Stimulated activated CD8-positive, alpha-beta memory T cell treated with anti-CD3 and anti-CD28 coated beads, Interleukin-4, amount 100 ng/mL, for 1 hour (primary cell): ENCODE measurements at places on chromosomes 11 and 22.

DNA sequence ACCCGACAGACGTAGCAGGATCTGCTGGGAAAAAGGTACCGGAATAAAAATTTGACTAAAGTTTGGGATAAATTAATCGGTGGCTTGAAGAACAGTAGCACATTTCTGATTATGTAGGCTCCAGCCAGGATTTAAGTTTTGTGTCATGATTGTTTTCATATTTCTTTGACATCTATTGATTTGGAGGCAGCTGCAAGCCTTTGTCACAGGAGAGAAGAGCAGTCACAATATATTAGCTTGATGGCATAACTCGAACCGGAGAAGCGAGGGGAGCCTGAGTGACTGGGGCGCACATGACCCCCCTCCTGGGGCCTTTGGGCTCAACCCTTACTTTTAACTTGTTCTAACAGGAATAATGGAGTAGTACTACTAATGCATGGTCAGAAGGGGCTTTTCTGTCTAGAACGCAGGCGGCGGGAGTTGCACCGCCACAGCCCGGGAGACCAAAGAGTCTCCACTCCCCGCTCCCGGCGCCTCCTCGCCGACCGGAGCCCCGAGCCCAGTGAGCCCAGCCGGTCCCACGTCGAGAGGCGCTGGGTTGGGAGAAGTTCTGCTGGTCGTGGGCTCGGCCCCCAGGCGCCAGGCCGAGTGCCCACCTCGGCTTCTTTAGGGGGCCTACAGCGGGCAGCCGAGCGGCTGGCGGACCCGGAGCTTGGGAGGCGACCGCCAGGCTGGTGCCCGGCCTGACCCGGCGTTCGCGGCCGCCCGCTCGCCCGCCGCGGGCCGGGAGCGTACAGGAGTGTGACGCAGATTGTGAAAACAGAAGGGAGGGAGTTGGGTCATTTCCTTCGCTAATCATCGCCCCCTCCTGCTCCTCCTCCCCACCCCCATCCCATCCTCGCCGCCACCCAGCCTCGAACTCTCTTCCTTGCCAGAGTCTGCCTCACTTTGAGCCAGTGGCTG is 15.7 kb upstream of the PAX6 start:
- no peak for DNase-seq

- DNase-seq = no peak
These were observed 7.6 kb upstream of the MUC15 start for GRCh38 chr11:26579683-26580082.

GRCh38 chr11:26753723-26754504 is 32.1 kb upstream of the SLC5A12 start:
- no peak for DNase-seq

DNA sequence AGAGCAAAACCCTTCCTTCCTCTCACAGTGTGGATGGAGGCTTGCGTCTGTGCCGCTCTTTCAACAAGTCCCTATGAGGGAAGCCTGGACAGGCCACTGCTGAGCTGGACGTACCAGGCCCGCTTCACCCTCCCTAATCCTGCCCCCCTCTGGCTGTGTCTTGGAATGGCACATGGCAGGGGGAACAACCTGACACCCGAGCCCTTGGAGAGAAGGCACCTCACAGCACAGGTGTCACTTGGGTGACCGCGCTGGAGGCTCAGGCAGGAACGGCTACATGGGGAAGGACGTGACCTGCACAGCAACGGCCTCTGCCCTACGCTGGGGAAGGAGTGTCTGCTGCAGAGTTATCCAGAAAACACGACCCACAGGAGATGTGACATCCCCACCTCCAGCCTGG is 11.0 kb downstream of the CARS1 start:
- no peak for DNase-seq

DNA sequence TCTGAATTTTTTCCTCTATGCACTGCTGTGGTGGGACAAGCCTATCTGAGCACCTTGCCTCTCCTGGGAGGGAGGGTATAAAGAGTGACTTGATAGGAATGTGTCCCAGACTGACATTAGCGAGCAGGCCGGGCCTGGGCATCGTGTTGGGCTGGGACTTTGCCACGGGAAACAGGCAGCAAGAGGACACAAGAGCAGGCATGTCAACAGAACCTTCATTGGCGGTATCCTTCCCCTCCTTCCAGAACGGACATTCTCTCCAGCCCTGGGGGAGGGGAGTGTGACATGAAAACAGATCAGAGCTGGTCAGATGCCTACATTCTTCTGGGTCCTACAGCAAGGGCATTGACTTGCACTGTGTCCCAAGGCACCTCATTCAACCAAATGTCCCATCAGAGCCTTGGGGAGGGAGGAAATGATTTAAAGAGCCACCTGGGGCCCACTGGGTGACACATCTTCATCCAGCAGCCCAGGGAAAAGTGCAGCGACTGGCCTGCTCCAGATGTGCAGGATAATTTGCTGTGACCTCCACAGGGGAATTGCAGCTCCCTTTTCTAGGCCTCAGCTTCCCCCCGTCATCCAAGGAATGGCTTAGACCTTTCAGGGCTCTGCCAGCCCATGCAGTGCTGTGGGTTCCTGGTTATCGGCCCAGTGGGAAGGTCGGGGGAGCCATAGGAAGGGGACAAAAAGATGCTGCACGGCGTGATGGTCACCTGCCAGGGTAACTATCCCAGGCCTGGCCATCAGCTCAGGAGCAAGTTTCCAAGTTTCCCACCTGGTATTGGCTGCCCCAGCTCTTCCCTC is 21.8 kb upstream of the UVRAG start:
- DNase-seq = no peak

GRCh38 chr11:130042093-130042591 is 27.6 kb upstream of the APLP2 start:
- DNase-seq = no peak

DNA sequence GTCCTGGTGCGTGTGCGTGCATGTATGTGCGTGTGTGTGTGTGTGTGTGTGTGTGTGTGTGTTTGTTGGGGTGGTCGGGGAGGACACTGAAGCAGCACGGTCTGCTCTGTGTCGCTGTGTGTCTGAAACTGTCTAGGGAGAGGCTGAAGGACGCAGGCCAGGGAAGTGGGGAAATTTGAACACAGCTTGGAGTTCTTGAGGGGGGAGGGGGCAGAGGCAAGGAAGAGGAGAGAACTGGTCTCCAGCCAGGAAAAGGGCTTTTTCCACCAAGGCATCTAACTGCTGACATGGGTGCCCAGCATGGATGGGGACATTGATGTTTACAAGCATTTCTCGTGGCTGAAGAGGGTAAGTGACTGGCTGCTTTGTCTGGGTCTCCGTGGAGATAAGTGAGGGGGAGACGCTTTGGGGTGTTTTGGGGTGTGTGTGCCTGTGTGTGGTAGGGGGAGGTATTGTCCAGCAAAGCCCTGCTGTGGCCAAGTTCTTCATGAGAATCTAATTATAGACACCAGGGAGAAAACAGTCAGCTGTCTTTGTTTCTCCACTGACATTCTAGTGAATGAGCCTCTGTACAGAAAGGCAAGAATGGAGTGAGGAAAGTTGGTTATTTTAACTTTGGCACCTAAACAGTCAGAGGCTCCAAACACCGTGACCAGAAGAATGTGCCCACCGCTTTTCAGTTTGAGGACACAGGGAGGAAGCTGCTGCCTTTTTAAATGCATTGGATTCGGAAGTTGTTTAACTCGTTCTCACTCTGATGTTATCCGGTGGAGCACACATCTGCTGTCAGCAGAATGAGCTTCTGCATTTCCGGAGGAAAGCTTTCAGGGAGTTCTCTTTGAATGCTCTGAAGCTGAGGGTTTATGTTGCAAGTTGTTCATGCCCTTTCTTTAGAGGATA is 63.7 kb downstream of the PPFIBP2 start:
- DNase-seq = no peak

DNA sequence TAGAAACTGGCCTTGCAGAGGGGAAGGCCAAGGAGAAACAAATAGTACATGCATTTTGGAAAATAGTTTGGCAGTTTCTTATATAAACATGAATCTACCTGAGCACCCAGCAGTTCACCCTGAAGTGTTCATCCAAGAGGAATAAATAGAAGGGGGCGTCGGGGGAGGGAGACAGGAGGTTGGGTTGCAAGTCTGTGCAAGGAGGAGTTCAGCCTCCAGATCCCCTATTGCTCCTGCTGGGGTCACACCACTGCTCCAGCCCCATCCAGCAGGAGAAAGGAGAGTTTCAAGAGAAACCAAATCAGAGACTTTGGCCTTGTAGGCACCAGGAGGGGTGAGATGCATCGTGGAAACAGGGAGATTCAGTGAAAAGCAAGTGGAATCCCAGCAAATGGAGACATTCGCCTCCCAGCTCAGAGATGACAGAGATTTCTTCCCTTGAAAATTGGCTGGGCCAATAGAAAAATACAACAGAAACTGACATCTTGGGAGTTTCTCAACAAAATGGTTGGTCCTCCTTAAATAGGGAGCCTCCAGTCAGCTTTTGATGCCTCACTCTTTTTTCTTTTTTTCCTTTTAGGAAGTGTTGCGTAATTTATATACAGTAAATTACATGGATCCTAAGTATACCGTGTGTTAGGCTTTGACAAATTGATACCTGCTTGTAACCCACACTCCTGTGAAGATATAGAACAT is 34.1 kb downstream of the OTOG start:
- no peak for DNase-seq

DNA sequence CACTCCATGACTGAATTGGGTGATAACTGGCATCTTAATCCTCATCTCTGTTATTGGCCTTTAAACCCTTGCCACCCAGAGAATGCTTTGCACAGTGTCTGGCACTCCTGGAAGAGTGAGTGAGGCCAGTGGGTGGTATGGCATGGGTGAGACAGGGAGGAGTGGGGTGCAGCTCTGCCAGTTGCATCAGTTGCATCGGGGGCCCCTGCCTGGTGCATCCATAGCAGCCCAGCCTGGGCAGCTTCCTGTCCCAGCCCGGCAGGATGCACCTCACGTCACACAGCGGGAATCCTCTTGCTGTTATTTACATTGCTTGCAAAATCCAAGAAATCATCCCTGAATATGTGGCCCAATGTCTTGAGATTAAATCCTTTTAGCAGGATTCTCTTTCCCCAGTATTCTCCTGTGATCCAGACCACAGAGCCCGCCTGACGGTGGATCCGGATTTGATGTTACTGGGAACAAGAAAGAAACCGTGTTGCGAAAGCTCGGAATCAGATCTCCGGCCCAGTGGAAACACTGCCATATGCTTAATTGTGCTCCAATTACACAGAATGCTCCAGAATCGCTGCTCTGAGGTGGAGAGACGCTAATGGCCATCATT is 37.6 kb upstream of the MN1 start:
- DNase-seq = no peak

- peak; percentile 70 for DNase-seq
These were observed 902 bp downstream of the RASGRP2 start for GRCh38 chr11:64742889-64743590.

DNA sequence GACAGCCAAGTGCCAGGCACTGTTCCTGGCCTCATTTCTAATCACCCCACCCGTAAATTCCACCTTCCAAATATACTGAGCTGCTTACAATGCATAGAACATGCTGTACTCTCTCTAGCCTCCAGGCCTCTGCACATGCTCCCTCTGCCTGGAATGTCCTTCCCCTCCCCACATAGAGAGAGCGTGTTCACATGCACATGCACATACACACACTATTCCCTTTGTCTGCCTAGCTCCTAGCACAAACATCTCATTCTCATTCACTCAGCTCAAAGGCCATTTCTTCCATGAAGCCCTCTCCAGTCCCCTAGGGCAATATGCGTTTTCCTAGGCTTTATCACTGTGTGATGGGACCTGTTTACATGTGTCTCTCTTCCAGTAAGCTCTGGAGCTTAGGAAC is 144.6 kb downstream of the WT1 start:
- DNase-seq = no peak

DNA sequence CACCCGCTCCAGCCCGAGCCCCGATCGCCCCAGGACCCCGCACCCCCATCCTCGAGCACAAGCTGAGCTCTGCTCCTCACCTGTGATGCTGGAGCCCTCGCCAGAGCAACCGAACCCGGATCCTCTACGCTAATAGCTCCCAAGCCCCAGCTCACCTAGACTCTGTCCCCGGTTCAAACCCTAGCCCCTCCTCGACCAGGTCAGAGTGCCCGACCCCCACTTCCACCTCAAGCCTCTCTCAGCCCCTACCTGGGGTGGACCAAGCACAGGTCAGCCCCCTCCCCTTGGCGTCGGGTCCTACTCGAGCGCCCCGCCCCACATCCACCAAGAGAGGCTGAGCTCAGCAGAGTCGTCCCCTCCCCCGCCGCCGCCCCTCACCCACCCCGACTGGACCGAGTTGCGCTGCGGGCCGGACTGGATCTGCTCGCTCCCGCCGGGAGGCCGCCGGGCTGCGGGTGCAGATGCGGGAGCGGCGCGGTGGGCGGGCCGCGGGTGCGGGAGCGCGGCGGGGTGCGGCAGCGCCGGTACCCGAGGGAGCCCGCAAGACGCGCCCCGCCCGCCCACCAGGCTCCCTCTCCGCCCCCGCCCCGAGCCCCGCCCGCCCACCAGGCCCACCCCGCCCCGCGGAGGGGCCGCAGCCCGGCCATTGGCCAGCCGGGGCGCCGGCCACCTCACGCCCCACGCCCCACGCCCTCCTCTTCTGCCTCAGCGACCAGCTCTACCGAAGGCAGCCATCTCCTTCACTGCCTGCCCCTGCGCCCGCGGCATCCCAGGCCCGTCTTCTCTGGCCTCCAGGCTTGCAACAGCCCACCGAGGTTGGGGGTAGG is 577 bp upstream of the DKK3 start:
- no peak for DNase-seq

- DNase-seq = no peak
These were observed 6.3 kb upstream of the SWAP70 start for GRCh38 chr11:9657531-9657930.

- no peak for DNase-seq
These were observed 4.8 kb upstream of the CHKB start for GRCh38 chr22:50587407-50587806.

DNA sequence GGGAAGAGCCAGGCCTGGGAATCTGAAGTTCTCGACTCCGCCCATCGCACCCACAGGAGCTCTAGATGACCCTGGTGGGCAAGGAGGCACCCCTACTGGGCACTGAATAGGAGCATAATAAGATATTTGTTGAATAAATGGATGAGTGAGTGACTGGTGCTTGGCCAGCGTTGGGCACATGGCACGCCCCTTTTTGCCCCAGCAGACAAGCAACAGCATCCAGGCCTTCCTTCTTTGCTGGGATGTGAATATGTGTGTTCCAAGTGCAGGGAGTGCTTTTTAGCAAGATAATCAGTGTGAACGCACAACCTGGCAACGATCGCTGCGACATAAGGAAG is 443 bp upstream of the CELF1 start:
- no peak for DNase-seq

GRCh38 chr11:84243629-84244263 is 957.6 kb upstream of the CCDC90B start:
- DNase-seq = no peak

DNA sequence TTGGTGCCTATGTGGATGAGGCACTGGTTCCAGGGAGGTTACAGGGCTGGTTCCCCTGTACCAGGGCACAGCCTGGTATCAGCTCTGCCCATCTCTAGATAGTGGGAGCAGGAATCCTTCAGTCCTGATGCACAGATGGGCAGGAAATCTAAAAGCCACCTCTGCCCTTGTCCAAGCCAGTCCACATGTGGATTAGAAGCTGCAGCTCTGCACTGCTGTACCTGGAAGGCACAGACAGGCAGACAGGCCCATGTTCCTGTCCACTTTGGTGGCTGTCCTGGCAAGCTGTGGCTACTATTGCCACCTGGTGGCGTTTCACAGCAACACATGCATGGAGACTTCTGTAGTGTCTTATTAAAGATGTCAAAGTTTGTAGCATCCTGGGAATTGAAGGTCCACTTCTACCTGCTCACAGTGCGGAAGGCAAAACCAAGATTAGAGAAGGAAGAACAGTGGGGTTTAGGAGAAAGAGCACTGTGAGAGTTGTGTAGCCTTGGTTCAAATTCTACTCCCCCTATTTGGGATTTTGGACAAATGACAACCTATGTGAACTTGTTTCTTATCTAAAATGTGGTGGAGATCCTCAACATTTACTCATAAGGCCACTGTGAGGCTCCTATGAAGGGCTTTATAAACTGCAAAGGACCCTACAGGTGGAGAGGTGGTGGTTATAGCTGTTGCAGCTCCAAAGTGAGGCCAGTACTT is 30.1 kb downstream of the NAV2 start:
- peak; percentile 25 for DNase-seq
